Activated naive CD4-positive, alpha-beta T cell treated with anti-CD3 and anti-CD28 coated beads for 36 hours (primary cell): ENCODE measurements at places on chromosomes 1 and 21. TPM values are rescaled to one million over a fixed set of nuclear protein-coding genes. Genes with fewer than 3 reads are reported as not detected.

The LCE3E gene
- total RNA-seq: not detected

The TINAGL1 gene
- not detected for total RNA-seq

- no peak for DNase-seq
Measured at GRCh38 chr1:225681231-225681630, 28.3 kb upstream of the ENAH start.

- DNase-seq: peak; percentile 28
Measured at GRCh38 chr1:147243228-147243685, 773 bp downstream of the CHD1L start.

The EPB41 gene
- total RNA-seq: 97.4 TPM

The FMO4 gene
- 2.1 TPM for total RNA-seq

The HRNR gene
- total RNA-seq: not detected

The UMODL1 gene
- not detected for total RNA-seq

GRCh38 chr1:16999863-17000262, 11.9 kb downstream of the ATP13A2 start:
- DNase-seq: no peak

DNA sequence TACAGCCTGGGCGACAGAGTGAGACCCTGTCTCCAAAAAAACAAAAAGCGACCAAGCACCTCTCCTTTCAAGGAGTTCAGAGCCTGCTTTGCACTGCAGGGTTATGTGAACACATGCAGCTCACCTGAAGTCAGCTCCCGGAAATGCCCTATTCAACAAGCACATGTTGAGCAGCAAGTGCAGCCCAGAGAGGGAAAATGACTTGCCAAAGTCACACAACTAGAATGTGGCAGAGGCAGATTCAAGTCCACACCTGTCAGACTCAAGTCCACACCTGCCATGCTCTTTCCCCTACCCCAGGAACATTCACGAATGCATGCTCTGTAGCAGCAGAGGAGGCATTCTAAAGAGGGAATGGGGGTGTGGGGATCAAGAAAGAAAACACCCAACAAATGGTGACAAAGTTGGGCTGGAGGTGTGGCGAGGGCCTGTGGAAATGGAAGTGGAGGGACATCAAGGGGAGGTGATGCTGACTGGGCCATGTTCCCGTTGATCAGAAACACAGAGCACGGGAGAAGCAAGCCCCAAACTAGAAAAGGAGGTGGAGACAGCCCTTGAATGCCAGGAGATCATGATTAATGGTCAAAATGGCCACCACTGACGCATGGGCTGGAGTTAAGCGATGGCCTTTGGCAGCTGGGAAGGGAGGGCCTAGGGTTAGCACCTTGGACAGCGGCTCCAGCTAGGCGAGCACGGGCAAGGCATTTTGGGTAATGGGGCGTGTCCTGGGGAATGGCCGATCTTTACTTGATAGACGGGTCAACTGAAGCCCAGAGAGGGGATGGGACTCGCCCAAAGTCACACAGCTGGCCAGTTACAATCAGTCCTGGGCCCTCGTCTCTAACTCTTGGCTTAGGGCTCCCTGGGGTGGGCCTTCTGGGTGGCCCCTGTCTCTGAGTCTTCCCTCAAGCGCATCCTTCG, 21.5 kb downstream of the RAP1GAP start:
- peak; percentile 62 for DNase-seq

- no peak for DNase-seq
Measured at GRCh38 chr1:164662462-164662861, 103.5 kb downstream of the PBX1 start.

- DNase-seq: no peak
Measured at GRCh38 chr1:32988665-32989064, 24.1 kb upstream of the RNF19B start.

DNA sequence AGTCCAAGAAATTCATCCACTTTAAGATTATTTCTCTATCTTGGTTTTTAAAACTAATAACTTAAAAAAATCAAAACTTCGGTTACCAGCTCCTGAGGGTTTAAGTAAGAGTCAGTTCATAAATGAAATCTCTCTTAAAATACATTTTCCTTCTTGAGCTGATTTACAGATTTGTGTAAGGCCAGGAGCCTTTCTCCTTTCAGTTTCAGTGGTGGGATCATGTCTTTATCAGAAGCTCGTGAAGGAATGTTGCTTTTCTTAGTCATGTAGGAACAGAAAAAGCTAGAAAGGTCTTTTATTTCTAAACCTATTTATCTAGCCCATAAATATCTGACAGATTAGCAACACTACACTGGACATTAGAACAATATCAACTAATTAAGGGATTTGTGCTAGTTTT, 390.2 kb downstream of the GPATCH2 start:
- no peak for DNase-seq

The WLS gene
- total RNA-seq: not detected

DNA sequence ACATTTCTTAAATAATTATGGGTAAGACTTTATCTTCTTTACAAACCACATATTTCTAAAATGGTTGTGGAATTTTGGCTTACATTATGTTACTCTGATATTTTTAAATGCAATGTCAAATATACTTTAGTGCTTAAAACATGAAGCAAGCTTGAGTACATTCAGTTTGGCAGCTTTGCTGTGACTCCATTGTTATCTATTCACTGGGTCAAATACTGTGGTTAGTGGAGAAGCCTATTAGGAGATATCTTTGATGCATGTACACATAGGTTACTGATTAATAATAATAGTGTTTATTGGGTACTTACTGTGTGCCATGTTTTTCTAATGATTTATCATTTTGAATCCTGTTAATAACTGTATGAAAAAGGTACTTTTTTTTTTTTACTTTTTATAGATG, 520.4 kb upstream of the B3GALT2 start:
- no peak for DNase-seq

The TP53BP2 gene
- total RNA-seq: 44.2 TPM

The EGLN1 gene
- 9.8 TPM for total RNA-seq

DNA sequence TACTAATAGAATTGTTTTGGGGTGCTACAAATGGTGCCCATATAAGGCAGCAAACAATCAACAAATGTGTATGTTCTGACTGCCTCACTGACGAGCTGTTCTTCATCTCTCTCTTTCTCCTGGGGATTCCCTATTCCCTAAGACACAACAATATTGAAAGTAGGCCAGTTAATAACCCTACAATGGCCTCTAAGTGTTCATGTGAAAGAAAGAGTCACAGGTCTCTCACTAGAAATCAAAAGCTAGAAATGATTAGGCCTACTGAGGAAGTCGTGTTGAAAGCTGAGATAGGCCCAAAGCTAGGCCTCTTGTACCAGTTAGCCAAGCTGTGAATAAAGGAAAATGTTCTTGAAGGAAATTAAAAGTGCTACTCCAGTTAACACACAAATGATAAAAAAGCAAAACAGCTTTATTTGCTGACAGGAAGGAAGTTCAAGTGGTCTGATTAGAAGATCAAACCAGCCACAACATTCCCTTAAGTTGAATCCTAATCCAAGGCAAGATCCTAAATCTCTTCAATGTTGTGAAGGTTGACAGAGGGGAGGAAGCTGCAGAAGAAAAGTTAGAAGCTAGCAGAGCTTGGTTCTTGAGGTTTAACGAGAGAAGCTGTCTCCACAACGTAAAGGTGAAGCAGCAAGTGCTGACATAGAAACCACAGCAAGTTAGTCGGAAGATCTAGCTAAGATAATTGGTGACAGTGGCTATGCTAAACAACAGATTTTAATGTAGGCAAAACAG, 26.3 kb downstream of the ATP2B4 start:
- peak; percentile 52 for DNase-seq

The KCND3 gene
- total RNA-seq: not detected

GRCh38 chr1:52142220-52143183, 613 bp downstream of the ZFYVE9 start:
- peak; percentile 36 for DNase-seq

GRCh38 chr1:198328458-198329032, 171.7 kb downstream of the NEK7 start:
- no peak for DNase-seq

DNA sequence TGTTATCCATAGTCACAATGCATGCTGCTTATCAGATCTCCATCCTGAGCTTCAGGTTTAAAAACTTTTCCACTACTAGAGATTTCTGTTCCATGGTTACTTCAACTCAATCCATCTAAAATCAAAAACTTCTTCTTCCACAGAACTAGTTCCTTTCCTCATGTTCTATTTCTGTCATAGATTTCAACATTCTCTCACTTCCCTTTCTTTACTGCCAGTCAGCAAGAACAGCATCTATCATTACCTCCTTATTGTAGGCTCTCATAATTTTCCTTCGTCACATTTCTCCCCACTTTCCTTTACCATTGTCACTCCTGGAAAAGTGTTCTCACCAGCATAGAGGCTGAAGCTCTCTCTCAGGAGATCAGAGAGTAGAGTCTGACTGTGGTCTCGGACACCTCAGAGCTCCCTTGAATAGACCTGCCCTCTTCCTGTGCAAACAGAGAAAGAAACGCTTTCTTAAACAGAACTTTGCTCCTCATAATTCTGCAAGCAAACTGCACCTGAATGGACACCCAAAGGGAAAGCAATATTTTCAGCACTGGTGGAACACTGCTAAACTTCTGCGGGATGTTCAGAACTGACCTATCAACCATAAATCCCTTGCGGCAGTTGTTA, 48.7 kb upstream of the KIRREL1 start:
- no peak for DNase-seq

DNA sequence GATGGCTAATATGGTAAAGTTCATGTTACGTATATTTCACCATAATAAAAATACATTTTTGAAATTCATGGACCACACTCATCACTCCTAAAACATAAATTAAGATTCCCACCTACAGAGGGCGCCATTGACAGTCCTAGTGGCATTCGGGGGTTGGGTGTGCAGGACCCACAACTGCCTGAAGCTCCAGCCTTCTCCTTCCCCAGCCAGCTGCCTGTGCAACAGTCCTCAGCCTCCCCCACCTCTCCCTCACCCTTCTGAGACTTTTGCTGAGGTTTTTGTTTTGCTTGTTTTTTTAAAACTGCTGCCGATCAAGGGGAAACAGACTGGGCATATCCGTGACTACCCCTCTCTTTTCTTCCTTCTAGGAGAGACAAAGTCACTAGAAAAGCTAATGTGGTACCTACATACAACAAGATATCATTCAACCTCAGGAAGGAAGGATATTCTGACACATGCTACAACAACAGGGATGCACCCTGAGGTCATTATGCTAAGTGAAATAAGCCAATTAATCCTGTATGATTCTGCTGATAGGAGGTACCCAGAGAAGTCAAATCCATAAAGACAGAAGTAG, 9.2 kb upstream of the EVA1C start:
- peak; percentile 68 for DNase-seq

- peak; percentile 76 for DNase-seq
Measured at GRCh38 chr1:40032240-40032891, 8.2 kb upstream of the CAP1 start.

GRCh38 chr1:87961992-87962391, 633.3 kb downstream of the LMO4 start:
- no peak for DNase-seq

DNA sequence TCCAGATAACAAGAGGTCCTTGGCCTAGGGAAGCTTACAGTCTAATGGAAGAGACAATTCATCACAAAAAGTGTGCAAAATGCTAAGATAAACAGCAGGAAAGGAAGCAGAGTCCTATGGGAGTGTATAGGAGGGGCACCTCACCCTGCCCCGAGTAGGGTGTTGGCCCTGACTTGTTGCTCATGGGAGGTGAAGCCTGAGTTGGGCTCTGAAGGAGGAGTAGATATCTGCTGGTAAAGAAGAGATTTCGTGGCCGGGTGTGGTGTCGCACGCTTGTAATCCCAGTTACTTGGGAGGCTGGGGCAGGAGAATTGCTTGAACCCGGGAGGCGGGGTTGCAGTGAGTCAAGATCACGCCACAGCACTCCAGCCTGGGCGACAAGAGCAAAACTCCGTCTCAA, 18.6 kb upstream of the GPR37L1 start:
- DNase-seq: no peak

DNA sequence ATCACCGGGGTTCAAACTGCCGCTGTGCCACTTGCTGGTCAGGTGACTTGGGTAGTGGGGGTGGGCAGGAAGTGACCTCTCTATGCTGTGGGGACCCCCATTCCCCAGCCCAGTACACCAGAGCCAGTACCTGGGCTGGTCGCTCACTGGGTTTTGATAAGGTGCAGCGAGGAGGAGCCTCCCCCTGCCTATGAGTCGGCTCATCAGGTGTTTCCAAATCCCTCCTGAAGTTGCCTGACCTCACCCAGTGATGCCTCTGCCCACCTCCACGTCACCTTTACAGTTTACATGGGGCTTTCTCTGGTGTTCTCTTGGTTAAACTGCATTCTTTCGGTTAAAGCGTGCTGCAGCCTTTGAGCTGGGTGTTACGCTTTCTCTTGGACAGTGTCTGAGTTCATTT, 58.2 kb downstream of the ARHGEF10L start:
- no peak for DNase-seq

DNA sequence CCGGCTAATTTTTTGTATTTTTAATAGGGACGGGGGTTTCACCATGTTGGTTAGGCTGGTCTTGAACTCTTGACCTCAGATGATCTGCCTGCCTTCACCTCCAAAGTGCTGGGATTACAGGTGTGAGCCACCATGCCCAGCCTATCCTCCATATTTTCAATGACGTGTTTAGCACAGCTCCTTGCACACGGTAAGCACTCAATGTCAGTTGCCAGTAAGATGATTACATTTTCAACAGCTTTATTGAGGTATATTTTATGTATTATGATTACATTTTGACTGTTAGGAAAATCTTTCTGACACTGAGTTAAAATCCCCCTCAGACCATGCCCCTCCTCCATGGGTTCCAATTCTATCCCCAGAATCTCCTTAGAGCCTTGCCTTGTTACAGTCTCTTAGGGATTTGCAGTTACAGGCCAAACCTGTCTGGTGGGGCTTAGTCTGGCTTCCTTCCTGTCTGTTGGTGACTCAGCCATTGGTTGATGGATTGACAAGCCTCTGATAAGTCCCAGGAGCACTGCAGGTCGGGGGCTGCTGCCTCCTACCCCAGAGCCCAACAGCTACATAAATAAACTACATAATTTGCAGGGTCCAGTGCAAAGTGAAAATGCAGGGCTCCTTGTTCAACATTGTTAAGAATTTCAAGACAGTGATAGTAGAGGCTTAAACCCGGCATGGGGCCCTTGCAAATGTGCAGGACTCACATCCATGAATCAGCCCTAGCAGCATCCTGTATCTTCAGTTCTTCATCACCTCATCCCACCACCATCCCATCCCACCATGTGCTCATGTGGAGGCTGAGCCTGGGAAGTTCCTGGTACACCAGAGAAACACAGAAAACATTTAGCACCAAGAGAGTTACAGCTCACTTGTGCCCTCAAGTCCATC, 23.4 kb downstream of the COA7 start:
- no peak for DNase-seq

The CFAP74 gene
- not detected for total RNA-seq
